Stimulated activated naive B cell treated with anti-CD40 and anti-IgM and Interleukin-4, amounts not matched to agents 10 μg/mL and 1 μg/mL and 100 μg/mL, for 72 hours (primary cell): ENCODE measurements at places on chromosomes 1 and 21.

- H3K36me3 ChIP-seq, result no peaks in the 10 kb centered on the region
- H3K4me3 ChIP-seq, result no peak overlapping the region
- no peaks in the 10 kb centered on the region for H3K4me1 ChIP-seq
- H3K27ac ChIP-seq, result no peak overlapping the region
- no peak for DNase-seq
Measured at GRCh38 chr1:174052621-174053020, 30.5 kb upstream of the RC3H1 start.

- no peaks in the 10 kb centered on the region for H3K4me1 ChIP-seq
- no peak overlapping the region for H3K27ac ChIP-seq
- peaks cover 6% of the 10 kb centered on the region for H3K27me3 ChIP-seq
- H3K4me3 ChIP-seq, result no peak overlapping the region
- H3K36me3 ChIP-seq, result no peaks in the 10 kb centered on the region
Measured at GRCh38 chr1:232788235-232788872, 16.9 kb upstream of the MAP10 start.

- no peaks in the 10 kb centered on the region for H3K4me1 ChIP-seq
- H3K27ac ChIP-seq, result no peak overlapping the region
- H3K27me3 ChIP-seq, result peaks cover 12% of the 10 kb centered on the region
- H3K36me3 ChIP-seq, result no peaks in the 10 kb centered on the region
- no peak for DNase-seq
Measured at GRCh38 chr1:240491156-240491555, 120.8 kb downstream of the GREM2 start.

DNA sequence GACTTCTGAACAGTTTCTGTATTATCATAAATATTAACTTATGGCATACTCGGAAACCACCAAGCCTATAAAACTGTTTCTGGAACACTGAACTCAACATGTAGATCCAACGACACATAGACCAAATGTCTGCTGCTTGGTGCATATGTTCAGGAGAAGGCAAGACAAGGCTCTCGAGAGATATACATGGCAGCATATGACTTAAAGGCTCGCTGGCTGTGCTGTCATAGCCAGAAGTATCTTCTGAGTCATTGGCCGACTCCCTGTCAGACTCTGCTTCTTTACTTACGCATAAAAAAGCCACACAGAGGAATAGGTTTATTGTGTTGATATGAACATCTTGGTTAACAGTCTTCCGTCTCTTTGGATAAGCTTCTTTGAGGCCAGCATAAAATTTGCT is 60.6 kb downstream of the LYST start:
- no peaks in the 10 kb centered on the region for H3K27me3 ChIP-seq
- no peak overlapping the region for H3K27ac ChIP-seq
- H3K4me1 ChIP-seq, result peaks cover 6% of the 10 kb centered on the region

DNA sequence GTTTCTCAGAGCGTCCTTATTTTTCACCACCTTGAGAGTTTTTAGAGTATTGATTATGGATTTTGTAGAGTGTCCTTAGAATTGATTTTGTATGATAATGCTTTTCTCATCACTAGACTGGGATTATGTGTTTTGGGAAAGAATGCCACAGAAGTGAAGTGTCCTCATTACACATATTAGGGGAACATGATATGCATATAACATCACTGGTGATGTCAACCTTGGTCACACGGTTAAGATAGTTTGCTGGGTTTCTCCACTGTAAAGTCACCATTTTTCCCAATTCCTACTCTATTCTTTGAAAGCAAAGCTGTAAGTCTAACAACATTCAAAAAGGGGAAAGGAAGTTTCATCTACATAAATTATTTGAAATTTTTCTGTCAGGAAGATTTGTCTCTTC is 39.6 kb upstream of the PALMD start:
- no peak overlapping the region for H3K4me3 ChIP-seq
- H3K27ac ChIP-seq, result no peak overlapping the region
- no peaks in the 10 kb centered on the region for H3K4me1 ChIP-seq
- H3K27me3 ChIP-seq, result no peaks in the 10 kb centered on the region

DNA sequence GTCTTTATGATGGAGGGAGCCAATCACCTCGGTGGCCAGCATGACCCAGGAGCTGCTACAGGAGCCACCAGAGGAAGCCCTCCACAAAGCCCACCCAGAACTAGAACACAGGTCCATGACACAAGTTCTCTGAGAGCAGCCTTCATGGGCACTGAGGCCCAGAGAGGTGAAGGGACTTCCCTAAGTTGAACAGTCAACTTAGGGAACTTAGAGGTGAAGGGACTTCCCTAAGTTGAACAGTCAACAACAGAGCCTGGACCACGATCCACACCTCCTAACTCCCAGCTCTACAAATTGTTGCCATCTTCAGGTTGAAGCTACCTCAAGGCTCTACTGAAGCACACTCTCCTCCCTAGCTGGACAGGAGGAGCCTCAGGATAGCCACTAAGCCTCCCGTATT is 132.7 kb downstream of the CCDC185 start:
- no peak overlapping the region for H3K27ac ChIP-seq
- H3K4me3 ChIP-seq, result no peak overlapping the region
- H3K36me3 ChIP-seq, result no peaks in the 10 kb centered on the region
- no peak for DNase-seq

- peaks cover 34% of the 10 kb centered on the region for H3K4me1 ChIP-seq
- H3K27ac ChIP-seq, result no peak overlapping the region
- peaks cover 9% of the 10 kb centered on the region for H3K36me3 ChIP-seq
Measured at GRCh38 chr21:38777531-38777930, 28.2 kb upstream of the ETS2 start.

- H3K36me3 ChIP-seq, result no peaks in the 10 kb centered on the region
- peaks cover 64% of the 10 kb centered on the region for H3K27me3 ChIP-seq
- peak overlapping the region; percentile 29 for H3K4me3 ChIP-seq
- no peak overlapping the region for H3K27ac ChIP-seq
- H3K4me1 ChIP-seq, result peaks cover 5% of the 10 kb centered on the region
Measured at GRCh38 chr1:16048573-16049189, 5.1 kb downstream of the CLCNKB start.

DNA sequence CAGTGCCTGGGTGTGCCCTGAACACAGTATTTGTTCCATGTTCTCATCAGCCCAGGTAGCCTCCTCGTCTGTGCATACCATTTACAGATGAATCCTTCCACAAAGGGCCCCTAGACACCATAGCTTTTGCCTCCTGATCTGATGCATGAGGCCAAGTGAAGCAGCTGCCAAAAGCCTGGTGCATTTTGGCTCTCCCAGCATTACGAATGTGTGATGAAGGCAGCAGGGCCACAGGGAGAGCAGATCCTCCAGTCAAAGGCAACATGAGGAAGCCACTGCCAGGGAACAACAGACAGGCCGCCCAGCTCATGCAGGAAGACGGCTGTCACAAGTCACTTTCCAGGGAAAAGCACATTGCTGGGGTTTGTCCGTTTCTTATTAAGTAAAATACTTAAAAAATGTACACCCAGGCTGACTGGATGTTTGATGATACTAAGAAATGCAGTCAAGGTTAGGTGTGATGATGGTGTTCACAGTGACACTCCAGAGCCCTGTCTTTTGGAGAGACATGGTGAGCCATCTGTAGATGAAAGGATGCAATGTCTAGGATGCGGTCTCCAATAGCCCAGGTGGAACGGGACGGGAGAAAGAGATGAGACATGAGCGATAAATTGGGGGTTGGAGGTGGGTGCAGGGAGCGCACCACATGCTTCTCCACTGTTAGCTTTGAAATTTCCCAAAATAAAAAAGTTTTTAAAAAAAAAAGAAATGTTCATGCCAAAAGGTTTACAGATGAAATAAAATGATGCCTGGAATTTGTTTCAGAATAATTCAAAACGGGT is 48.7 kb downstream of the NPHP4 start:
- no peak overlapping the region for H3K4me3 ChIP-seq
- no peak for DNase-seq
- H3K36me3 ChIP-seq, result peaks cover 51% of the 10 kb centered on the region
- H3K4me1 ChIP-seq, result no peaks in the 10 kb centered on the region
